Lower lobe of right lung (tissue), 2 donors: ENCODE measurements at places on chromosomes 3 and 15.

DNA sequence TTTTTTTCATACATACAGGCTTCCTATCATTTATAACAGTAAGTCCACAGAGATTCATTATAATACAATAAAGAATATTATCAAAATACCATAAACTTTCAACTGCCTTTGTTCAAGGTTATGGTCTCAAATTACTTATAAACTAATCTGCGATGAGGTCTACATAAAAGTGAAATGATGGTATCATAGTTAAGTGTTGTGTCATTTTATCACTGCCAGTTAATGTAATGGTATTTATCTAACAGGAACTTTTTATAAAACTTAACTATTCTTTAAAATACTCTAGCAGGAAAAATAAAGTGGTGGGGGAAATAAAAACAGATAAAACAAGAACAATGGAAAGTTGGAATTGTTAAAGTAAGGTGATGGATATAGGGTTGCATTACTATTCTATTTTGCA lies 153.1 kb downstream of the OSBPL10 start:
- H3K4me3 ChIP-seq = no peak overlapping the region
- no peaks in the 10 kb centered on the region for H3K4me1 ChIP-seq
- DNase-seq = no peak

GRCh38 chr3:105957722-105958121 lies 88.9 kb upstream of the CBLB start:
- no peaks in the 10 kb centered on the region for H3K27me3 ChIP-seq
- no peak for DNase-seq
- no peak overlapping the region for H3K4me3 ChIP-seq
- H3K36me3 ChIP-seq = no peaks in the 10 kb centered on the region

- H3K27me3 ChIP-seq = no peaks in the 10 kb centered on the region
- H3K27ac ChIP-seq = peak overlapping the region; percentile 79
These were observed 18.7 kb upstream of the SPG11 start for GRCh38 chr15:44682211-44682610.

- no peak for DNase-seq
- no peaks in the 10 kb centered on the region for H3K36me3 ChIP-seq
- no peaks in the 10 kb centered on the region for H3K27me3 ChIP-seq
These were observed 254.4 kb upstream of the THBS1 start for GRCh38 chr15:39326306-39326975.
